GM13976 (cell line): ENCODE measurements at places on chromosomes 4 and X.

GRCh38 chr4:24262616-24263015 lies 321.7 kb downstream of the DHX15 start:
- no peak for DNase-seq

DNA sequence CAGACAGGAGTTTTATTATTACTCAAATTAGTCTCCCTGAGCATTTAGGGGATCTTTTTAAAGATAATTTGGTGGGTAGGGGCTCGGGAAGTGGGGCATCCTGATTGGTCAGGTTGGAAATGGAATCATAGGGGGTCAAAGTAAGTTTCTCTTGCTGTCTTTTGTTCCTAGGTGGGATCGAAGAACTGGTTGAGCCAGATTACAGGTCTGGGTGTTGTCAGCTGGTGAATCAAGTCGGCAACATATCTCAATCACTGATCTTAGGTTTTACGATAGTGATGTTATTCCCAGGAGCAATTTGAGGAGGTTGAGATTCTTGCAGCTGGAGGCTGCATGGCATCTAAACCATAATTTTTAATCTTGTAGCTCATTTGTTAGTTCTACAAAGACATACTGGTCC lies 629.5 kb upstream of the AMOT start:
- DNase-seq = no peak

DNA sequence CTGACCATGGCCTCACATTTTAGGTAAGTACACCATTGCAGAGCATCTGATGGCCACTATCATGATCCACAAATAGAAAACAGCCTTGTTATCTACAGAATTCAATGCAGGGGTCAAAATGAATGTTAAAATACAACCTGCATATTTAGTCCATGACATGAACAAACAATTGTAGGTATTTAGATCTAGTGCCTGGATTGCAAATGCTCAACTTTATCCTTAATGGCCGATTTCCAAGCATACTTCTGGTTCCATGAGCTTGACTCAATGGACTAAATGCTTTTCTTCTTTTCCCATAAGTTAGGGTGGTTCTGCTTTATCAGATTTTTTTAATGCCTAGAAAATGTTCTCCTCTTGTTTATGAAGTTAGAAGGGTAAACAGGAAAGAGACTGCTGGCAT lies 139.2 kb upstream of the TTC29 start:
- no peak for DNase-seq

- DNase-seq = no peak
These were observed 546.5 kb upstream of the FAT1 start for GRCh38 chr4:187270154-187270553.

GRCh38 chr4:168565130-168565529 lies 68.3 kb downstream of the PALLD start:
- no peak for DNase-seq

DNA sequence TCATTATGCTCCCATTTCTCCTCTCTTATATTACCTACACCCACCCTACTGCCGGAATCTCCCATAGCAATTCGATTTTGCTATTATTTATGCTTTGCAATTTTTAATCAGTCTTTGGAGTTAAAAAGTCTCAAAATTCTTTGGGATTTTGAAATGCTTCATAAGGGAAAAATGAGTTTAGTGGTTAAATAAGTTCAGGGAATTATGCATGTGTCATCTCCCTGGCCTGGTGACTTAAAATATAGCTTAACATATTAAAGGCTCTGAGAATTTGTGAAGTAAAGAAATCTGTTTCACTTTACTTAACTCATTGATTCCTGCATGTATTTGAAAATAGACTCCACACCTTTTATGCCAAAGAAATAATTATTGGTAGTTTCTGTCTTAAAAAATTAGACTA lies 185.1 kb upstream of the DIPK2B start:
- no peak for DNase-seq

- DNase-seq = no peak
These were observed 75.3 kb downstream of the HMGB2 start for GRCh38 chr4:173258866-173259265.

GRCh38 chrX:153537526-153538295 lies 20.3 kb downstream of the ATP2B3 start:
- no peak for DNase-seq

- DNase-seq = no peak
These were observed 53.0 kb downstream of the OSTC start for GRCh38 chr4:108703370-108703769.

GRCh38 chrX:13994104-13994503 lies 35.6 kb downstream of the GEMIN8 start:
- no peak for DNase-seq

DNA sequence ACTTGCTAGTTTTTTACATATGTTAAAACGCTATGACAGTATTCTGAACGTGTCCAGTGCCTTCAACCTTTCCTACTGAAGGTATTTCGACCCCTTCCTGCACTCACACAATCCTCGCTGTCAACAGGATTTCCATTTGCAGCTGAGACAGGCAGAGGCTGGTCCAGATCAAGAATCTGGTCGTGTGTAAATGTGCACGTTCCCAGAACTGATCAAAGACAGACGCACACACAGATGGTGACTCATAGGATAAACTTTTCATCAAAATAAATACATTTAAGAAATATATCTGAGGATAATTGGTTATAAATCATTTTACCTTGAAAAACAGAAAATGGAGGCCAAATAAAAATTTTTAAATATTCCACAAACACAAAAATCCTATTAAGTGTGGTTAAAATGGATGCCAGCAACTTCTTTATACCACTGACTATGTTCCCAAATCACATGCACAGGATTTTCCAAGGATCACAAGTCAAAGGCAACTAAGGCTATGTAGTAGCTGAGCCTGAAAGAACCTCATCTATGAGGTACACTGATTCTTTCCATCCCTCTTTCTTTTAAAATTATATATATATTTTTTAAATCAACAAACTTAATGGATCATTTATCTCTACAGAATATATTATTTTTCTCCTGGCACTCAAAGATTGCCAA lies 85.9 kb downstream of the RNF150 start:
- DNase-seq = no peak

GRCh38 chr4:108693819-108694218 lies 43.4 kb downstream of the OSTC start:
- no peak for DNase-seq

- no peak for DNase-seq
These were observed 74.0 kb downstream of the GRIA2 start for GRCh38 chr4:157294575-157294974.

DNA sequence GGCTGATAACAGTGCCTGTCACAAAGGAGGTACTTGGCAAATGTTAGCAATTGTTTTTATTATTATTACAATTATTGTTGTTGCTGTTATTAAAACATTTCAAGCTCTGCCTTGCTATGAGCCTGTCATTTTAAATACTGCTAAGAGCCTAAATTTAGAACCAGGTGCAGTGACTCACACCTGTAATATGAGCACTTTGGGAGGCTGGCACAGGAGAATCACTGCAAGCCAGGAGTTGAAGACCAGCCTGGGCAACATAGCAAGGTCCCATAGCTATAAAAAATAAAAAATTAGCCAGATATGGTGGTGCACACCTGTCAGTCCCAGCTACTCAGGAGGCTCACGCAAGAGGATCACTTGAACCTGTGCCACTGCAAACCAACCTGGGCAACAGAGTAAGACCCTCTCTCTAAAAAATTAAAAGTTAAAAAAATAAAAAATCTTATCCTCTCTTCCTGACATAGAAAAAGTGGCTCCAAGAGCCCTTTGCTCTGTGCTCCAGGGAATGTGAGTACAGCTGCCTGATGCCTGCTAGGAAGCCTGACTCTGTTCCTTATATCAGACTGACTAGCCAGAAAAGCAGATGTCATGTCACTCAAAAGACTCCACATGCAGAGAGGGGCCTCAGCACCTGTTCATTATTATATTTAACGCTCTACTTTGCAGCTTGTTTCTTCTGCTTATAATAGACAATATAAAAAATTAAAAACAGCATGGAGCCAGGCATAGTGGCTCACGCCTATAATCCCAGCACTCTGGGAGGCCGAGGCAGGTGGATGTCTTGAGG lies 234.0 kb downstream of the OPHN1 start:
- no peak for DNase-seq

GRCh38 chrX:25897758-25898157 lies 240.4 kb upstream of the MAGEB18 start:
- DNase-seq = no peak

DNA sequence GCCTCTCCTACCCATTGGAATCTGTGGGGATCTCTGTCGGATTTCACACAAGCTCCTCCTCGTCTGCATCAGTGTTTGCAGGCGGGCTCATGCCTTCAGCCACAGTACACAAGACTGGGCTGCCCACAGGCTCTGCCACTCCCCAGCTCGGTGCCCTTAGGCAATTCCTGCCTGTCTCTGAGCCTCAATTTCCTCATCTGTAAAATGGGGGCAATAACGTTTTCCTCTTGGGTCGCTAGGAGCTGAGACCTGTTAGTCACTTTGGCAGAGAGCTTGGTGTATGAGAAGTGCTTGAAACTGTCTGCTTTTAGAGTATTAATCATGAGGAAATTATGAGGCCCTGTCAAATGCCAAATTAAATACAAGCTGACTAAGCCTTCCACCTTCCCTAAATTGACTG lies 27.6 kb upstream of the MSX1 start:
- no peak for DNase-seq

DNA sequence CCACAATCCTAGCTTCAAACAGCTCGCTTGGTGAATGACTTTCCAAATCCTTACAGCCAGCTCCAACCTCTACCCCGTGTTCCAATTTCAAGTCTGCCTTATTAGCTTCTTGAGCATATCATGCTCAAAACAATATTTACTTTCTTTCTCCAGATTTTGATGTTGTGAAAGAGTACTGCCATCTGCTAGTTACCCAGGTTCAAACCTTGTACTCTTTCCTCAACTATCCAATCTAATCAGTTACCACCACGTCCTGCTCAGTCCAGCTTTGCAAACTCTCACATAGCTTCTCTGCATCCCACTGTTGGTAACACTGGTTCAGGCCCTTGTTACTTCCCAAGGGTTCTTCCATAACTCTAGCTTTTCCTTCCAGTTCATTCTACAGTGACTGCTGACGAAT lies 179.1 kb downstream of the NR3C2 start:
- DNase-seq = no peak

GRCh38 chrX:117957128-117957527 lies 159.5 kb downstream of the KLHL13 start:
- no peak for DNase-seq

DNA sequence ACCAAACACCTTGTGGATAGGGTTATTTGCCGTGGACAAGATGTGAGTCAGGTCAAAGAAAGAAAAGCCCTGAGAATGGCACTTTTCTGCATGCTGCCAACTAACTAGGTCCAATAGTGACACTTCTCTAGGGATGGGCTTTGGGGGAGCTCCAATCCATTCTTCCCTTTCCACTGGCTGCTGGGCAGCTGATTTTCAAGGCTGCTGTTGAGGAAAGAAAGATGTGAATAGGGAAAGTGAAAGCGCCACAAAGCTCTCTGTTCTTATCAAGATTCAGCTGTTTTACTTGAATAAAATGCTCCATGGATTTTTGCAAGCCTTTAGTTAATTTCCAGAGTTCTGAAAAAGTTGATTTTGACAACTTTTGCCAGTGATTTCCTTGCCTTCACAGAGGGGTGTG lies 244.2 kb upstream of the F9 start:
- DNase-seq = no peak
